ENCODE measurements at places on chromosomes 2 and 18.

DNA sequence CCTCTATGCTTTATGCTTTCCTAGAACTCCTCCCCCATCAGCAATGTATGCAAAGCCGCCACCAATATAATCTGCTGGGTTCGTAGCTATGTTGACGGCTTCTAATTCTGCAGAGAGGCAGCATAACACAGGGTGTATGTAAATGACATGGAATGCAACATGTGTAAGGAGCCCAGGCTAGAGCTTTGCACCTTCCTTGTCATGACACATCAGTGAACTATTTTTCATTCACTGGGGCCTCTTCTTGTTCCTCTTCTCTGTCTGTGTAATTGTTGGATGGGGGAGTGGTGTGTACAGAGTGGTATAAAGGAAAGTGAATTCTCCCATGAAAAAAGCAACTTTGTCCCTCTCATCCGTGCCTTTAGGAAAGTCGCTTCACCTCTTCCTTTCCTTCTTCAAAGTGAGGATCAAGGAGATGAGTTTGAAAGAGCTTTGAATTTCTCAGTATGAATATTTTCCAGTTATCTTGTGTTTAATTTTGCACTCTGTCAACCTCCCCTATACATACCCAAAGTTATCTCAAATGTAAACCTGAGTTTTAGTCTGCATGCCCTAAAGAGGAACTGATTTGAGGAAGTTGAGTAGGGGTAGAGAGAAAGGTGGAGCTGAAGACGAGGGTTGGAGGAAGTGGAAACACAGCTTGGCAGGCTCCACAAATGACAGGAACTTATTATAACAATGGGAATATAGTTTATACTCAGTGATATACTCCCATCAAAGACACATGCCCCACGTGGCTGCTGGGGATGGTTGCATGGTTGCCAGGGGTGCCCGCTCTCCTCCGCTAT lies 74.9 kb upstream of the ARL4C start:
- no peak for DNase-seq

- no peak for DNase-seq
These were observed 217.5 kb downstream of the CYP26B1 start for GRCh38 chr2:71930049-71930681.

DNA sequence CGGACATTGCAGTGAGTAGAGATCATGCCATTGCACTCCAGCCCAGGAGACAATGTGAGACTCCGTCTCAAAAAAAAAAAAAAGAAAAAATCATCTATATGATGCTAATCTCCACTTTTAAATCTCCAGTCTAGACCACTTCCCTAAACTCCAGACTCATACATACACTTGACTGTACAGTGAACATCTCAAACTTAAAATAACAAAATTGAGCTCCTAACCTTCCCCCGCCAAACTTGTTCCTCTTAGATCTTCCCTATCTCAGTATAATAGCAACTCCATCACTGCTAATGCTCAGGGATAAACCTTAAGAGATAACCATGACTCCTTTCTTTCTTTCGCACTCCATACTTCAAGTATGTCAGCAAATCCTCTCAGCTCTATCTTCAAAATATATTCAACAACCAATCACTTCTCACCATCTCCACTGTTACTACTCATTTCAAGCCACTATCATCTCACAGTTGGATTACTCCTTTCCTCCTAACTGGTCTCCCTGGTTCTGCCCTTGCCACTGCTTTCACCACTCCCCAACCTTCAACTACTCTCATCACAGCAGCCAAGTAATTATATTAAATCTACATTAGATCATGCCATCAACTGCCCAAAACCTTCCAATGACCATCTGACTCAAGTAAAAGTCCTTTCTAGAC lies 12.0 kb downstream of the MEMO1 start:
- no peak for DNase-seq

DNA sequence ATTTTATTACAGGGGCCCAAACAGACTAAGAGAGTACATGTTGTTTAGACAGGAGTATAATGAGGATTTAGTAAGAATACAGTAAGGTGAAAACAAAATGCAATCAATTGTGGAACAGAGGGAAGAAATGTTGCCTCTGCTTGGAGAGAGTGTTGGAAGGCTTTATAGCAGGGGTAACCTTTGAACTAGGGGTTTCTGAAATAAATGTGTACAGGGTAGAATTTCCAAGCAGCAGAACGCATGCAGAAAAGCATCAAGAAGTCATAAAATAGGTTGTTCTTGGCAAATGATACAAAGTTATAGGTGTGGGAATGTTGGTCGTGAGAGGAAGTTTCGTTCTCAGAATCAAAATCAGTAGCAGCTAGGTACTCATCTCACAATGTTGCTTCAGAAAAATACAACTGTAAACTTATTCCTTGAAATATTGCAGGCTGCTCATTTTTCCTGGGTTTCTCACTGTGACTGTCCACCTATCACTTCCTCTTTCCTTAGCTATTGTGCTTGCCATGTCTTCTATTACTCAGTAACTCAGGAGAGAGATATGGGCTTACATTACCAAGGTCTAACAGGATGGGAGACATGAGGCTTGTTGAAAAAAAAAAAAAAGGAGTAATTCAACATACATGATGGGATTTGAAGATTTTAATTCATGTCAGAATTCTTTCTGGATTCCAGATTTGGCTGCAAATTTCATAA lies 17.1 kb upstream of the HNMT start:
- DNase-seq = no peak

- DNase-seq = no peak
These were observed 232.9 kb downstream of the CDH7 start for GRCh38 chr18:65983750-65984149.

GRCh38 chr2:160384791-160385190 lies 108.8 kb downstream of the RBMS1 start:
- DNase-seq = no peak

- DNase-seq = no peak
These were observed 751 bp upstream of the NMI start for GRCh38 chr2:151289972-151290866.
